Islet precursor cell (in vitro differentiated cells): ENCODE measurements at places on chromosomes 5 and 9.
A peak's percentile ranks its signal among the peaks of the same experiment; 100 is the strongest.

GRCh38 chr5:64914396-64914795 lies 145.7 kb downstream of the CWC27 start:
- DNase-seq: no peak

- peak; percentile 59 for DNase-seq
Measured at GRCh38 chr5:92909602-92909962, 671.4 kb downstream of the NR2F1-AS1 start.

GRCh38 chr5:5544094-5544663 lies 121.7 kb downstream of the ICE1 start:
- DNase-seq: no peak

DNA sequence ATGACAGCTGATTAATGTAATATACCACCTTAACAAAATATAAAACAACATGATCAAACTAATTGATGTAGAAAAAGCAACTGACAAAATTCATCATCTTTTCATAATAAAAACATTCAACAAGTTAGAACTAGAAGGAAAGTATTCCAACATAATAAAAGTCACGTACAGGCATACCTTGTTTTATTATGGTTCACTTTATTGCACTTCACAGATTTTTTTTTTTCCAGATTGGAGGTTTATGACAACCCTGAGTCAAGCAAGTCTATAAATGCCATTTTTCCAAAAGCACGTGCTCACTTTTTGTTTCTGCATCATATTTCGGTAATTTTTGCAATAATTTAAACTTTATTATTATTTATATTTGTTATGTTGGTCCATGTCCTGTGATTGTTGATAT lies 1120.3 kb downstream of the PTPRD start:
- DNase-seq: no peak

- no peak for DNase-seq
Measured at GRCh38 chr9:22649384-22649783, 202.8 kb downstream of the DMRTA1 start.

DNA sequence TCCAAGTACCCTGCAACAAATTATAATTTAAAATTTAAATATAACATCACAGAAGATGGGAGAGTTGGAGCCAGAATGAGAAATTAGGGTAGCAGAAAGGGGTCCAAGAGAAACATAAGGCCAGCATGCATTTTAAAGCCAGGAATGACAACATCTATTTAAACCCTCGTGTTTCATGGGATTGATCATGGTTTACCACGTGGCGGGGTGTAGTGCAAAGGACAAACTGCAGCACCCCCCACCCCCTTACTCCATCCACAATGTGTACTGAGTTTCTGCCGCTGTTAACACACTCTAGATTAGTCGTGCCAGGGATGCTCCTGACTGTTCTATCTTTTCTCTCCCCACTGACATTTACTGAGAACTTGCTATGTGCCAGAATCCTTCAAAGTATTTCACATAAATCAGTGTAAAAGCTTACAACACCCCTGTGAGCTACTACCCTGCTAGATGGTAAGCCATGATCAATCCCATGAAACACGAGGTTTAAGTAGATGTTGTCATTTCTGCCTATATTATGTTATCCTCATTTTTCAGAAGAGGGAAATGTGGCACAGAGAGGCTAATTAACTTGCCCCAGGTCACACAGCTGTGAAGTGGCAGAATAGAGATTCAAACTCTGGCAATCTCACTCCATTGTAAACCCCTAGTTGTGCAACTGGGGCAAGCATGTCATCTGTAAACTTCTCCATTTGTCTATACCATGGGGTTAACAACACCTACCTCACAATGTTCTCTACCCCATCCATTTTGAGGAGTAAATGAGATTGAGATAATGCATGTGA lies 136.3 kb downstream of the ENTREP1 start:
- peak; percentile 0 for DNase-seq

DNA sequence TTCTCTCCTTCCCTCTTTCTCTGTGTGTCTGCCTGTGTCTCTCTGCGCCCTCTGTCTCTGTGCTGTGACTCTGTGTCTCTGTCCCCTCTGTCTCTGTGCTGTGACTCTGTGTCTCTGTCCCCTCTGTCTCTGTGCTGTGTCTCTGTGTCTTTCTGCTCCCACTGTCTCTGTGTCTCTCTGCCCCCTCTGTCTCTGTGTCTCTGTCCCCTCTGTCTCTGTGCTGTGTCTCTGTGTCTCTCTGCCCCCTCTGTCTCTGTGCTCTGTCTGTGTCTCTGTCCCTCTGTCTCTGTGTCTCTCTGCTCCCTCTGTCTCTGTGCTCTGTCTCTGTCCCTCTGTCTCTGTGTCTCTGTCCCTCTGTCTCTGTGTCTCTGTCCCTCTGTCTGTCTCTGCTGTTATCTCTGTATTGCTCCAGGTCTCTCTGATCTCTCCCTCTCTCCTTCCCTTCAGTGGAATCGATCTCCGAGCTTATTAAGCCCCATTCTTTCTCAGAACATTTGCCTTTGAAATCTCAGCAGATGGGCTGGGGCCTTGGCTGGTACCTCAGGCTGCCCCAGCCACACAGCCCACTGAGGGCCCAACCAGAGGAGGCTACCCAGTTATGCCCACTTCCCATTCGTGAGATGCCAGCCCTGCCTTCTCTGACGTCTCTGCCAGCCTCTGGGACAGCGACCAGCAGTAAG lies 33.4 kb upstream of the FIBCD1 start:
- DNase-seq: no peak

DNA sequence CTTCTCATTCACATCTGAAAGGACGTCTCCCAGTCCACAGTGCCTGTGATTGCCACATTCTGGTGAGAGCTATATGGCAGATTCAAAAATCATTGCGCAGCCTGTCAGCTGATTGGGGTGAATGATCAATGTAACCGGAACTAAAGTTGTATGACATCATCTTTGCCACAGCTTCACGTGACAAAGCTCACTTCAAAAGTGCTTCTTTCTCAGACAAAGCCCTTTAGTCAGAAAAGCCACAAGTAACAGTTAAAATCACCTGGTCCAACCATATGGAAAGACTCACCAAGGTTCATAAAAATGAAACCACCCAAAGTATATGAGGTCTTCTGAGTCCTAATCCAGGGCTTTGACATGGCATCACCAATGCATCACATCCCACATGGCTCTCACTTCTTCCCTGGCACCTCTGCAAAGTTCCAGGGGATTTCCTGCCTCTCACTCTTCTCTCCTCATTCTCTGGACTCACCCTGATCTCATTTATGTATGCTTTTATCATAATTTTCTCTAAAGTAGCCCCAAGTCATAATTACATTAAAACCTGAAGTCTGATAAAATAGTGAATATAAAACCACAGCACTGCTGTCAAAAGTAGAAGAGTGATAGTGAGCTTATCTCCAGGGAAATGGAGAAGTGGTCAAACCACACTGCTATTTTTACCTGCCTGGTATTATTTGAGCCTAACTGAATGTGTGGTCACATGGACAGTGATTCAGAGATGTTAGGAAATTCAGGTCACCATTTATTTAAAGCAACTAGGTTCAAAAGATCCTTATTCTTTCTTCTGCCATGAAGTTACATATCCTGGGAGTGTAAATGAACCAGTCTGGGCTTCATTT lies 193.1 kb upstream of the PTGER4 start:
- DNase-seq: no peak

- DNase-seq: peak; percentile 84
Measured at GRCh38 chr5:170420806-170421412, 31.7 kb upstream of the KCNMB1 start.

GRCh38 chr5:39774605-39775004 lies 349.8 kb upstream of the DAB2 start:
- no peak for DNase-seq

DNA sequence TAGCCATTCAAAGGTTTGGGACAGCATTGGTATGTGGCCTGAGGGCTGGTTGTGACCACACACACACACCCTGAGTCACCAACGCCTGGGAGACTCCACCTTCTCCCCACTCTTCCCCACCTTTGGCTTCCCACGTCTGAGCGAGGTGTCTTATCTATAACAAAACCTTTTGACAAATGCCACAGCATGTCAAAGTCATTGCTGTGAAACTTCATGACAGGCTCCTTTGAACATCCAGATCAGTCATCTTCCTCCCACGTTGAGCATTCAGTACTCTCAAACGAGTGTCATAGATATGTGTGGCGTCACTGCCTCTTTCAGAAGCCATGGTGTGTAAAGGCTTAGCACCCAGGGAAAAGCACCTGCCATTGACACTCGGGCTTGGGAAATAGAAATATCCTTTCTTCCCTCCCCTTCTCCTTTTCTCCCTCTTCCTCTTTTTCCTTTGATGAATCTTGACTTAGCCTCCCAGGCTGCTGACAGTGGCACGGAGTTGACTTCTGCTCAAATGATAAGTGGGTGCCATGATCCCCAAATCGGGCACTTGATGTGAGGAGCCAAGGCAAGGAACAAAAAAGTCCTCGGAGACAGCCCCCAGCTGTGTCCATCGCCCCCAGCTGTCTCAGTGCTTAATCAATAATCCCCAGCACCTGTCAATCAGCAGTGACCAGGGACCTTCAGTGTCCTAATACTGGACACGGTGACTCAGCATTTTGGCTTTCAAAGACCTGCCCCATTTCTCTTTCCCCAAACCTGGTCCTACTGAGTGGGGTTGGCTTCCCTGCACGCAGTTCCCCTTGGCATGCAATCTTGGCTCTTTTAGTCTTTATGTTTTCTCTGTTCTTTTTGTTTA lies 114.8 kb downstream of the FGF18 start:
- peak; percentile 89 for DNase-seq

- no peak for DNase-seq
Measured at GRCh38 chr9:113675475-113675941, 200.6 kb upstream of the ZNF618 start.

DNA sequence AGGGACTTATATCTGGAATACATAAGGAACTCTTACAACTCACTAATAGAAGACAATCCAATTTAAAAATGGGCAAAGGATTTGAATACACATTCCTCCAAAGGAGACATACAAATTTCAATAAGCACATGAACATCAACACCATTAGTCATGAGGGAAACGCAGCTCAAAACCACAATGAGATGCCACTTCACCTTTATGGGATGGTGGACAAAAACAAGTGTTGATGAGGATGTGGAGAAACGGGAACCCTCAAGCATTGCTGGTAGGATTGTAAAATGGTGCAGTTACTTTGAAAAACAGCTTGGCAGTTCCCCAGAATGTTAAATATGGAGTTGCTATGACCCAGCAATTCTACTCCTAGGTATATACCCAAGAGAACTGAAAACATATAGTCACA lies 72.7 kb upstream of the IER5L start:
- DNase-seq: no peak

DNA sequence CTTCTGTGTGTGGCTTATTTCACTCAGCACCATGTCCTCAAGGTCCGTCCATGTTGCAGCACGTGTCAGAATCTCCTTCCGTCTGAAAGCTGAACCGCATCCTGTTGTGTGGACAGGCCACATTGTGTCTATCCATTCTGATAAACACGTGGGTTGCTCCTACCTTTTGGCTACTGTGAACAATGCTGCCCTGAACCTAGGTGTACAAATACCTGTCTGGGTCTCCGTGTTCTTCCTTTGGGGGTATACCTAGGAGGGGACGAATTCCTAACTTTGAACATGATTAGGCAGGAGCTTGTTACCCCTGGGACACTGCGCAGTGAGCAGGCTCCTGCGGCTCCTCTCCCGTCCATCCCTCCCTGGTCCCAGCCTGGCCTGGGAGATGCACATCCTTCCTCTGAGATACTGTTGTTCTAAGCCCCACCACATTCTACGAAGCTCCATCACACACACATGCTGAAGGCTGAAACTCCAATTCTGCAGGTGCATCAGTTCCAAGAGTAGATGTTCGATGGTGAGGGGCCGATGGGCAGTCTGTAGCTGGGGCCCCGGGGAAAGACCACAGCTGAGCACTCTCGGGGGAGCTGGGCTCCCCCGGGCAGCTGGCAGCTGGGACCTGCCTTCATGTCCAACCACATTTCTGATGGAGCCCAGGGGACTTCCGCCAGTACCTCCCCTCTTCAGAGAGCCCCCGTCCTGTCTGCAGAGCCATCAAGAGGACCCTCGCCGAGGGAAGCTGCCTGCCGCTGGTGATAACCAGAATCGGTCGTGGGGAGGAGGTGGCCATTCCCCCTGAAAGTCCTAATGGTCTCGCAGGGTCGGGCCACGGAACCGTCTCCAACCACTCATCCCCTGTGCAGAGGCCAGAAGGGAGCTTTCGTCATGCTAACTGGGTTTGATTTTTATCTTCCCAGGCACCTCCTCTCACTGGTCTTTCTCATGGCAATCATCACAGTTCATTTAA lies 120.9 kb downstream of the COL23A1 start:
- DNase-seq: no peak

DNA sequence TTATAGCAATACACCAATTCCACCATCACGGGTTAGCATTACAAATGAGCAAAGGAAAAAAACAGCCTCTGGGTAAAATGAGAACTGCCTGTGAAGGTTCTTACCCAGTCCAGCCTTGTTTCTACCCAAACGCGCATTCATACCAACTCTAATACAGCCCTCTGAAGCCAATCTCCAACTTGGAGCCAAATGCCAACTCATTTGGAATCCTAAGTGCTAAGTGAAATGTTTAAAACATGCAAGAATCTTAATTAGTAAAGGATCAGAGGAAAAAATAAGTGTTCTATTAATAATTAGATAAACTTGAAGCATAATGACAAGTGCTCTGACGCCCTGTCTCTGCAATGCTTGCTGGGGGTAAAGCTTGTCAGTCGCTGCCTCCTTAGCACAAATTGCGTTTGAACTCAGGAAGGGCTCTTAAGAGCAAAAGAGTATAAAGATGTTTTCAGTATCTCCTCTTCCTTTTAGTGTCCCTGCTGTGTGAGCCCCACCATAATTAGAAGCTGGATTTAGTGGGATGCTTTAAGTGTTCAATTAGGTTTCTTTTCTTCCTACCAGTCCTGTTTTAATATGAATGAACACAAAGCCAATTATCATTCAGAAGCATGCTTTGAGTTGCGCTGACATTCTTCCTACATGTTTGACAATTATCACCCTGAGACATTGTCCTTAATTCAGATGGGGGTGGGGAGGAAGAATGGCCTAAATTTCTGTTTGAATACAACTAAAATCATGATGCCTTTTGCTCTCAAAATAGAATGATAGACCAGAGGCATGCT lies 537.6 kb downstream of the DTWD2 start:
- no peak for DNase-seq

- DNase-seq: no peak
Measured at GRCh38 chr9:132854832-132855231, 23.3 kb downstream of the AK8 start.

DNA sequence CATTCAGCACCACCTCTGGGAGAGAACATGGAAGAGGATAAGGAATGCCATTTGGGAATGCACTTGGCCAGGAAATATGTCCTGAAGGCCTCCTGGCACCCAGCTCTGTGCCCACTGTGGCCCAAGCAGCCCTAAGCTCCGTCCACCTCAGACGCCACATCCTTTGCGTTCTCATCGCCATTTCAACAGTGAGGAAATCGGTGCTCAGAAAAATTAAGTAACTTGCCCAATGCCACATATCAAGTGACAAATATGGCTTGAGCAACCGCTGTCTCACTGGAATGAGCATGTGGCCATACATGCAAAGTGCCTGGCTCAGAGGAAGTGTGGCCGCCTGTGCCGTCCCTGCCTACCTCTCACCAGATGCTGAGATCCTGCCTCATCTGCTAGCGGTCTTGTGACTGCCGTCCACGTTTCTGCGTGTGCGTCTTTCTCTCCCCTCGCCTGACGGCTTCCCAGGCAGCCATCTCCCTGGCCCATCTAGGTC lies 984 bp upstream of the DOK3 start:
- no peak for DNase-seq

GRCh38 chr5:72387985-72388384 lies 67.8 kb downstream of the PTCD2 start:
- DNase-seq: no peak
